ENCODE measurements at places on chromosomes 11 and 22.

GRCh38 chr11:66335531-66336233, 552 bp downstream of the RIN1 start:
- H3K27ac ChIP-seq = peak overlapping the region; percentile 80
- H3K4me3 ChIP-seq = peak overlapping the region; percentile 75
- H3K27me3 ChIP-seq = no peaks in the 10 kb centered on the region
- H3K4me1 ChIP-seq = peaks cover 16% of the 10 kb centered on the region
- no peak for DNase-seq

DNA sequence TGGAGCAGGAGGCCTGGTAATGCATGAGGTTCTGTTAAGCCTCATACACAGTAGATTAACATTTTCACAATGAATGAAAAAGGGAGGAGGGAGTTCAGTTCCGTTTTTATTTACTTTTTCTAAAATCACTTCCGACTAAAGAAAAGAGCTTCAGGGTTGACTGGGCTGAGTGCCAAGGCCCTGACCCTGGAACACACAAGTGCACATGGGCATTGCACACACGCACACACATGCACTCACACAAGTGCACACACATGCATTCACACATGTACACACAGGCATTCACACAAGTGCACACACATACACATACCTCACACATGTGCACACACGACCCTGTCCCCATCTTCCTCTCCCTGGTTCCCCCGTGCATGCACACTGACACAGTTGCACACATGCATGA, 303.3 kb downstream of the BRD1 start:
- no peak overlapping the region for H3K4me3 ChIP-seq
- no peak overlapping the region for H3K27ac ChIP-seq
- no peaks in the 10 kb centered on the region for H3K36me3 ChIP-seq
- no peaks in the 10 kb centered on the region for H3K4me1 ChIP-seq
- H3K27me3 ChIP-seq = no peaks in the 10 kb centered on the region

GRCh38 chr11:60775420-60775961, 9.6 kb upstream of the MS4A10 start:
- H3K4me1 ChIP-seq = no peaks in the 10 kb centered on the region
- H3K4me3 ChIP-seq = no peak overlapping the region

GRCh38 chr11:65111744-65112545, at the start of gene TM7SF2:
TSS of gene TM7SF2 (plus strand) at chr11:65111872. CDS start at chr11:65112016, 144 bp downstream.
- peak; percentile 98 for DNase-seq
- H3K27ac ChIP-seq = peak within 1 kb of the TSS; percentile 54
- H3K27me3 ChIP-seq = no peaks in the 10 kb centered on the region
- no peaks in the 10 kb centered on the region for H3K36me3 ChIP-seq
- peaks cover 31% of the 10 kb centered on the region for H3K4me1 ChIP-seq

DNA sequence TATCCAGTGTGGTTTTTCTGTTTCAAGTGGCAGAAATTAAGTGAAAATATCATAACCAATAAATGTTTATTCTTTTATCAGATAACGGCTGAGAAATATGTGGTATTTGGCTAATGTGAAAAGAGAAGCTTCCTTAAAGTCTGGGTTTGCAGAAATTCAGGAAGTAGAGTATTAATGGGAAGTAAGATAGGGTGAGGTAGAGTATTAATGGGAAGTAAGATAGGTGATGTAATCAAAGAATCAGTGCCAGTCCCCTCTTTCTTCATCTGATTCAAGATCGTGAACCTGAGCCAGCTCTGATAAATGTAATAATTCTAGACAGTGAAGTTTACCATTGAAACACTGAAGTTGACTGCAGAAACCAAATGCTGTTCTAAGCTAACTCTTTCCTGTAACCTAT, 30.9 kb downstream of the TRPC6 start:
- H3K36me3 ChIP-seq = no peaks in the 10 kb centered on the region
- H3K27me3 ChIP-seq = no peaks in the 10 kb centered on the region
- H3K4me3 ChIP-seq = no peak overlapping the region
- no peaks in the 10 kb centered on the region for H3K4me1 ChIP-seq
- no peak for DNase-seq

DNA sequence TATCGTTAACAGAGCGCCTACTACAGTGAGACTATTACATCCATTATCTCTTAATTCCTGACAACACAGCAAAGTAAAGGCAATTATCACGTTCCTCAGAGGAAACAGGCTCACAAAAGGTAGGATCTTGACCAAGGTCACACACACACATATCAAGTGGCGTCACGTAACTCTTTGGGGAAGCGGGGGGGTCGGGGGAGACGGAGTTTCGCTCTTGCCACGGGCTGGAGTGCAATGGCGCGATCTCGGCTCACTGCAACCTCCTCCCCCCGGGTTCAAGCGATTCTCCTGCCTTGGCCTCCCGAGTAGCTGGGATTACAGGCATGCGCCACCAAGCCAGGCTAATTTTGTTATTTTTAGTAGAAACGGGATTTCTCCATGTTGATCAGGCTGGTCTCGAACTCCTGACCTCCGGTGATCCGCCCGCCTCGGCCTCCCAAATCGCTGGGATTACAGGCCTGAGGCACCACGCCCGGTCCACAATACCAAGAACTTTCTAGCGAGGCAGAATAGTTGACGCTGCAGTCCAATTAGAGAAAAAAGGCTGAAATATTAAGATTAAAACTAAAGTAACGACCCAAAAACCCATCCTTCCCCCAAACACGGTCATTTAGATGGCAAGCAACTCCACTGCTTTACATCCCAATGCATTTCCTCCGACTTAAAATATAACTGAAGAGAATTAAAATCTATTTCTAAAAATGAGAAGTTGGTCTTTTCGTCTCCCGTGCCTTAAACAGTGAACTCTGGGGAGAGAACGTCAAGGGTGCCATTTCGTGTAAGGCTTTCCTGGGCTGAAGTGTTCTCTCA, 1.2 kb downstream of the DDX17 start:
- peak; percentile 43 for DNase-seq
- peak overlapping the region; percentile 91 for H3K4me3 ChIP-seq
- peaks cover 9% of the 10 kb centered on the region for H3K4me1 ChIP-seq
- peaks cover 5% of the 10 kb centered on the region for H3K36me3 ChIP-seq

- H3K36me3 ChIP-seq = no peaks in the 10 kb centered on the region
- H3K4me3 ChIP-seq = no peak overlapping the region
- H3K27me3 ChIP-seq = no peaks in the 10 kb centered on the region
These were observed 544.2 kb upstream of the CCDC179 start for GRCh38 chr11:23404225-23405160.

DNA sequence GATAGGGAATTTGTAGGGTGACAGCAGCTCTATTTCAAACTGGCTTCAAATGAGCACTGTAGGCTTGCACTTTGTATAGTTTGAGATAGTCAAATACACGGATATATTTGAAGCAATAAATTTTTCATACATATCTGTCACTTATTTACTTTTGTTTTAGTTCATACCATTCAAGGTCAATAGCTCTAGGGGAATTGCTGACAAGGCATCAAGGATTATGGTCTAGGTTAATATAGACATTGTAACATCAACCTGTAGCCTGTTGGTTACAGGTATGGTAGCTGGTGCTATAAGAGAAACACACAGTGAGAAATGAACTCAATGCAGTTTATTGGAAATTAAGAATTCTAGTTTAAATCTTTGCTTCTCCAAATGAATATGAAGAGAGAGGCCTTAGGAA, 267.6 kb downstream of the SOX6 start:
- DNase-seq = no peak
- H3K4me3 ChIP-seq = no peak overlapping the region
- H3K27me3 ChIP-seq = no peaks in the 10 kb centered on the region
- no peak overlapping the region for H3K27ac ChIP-seq
- H3K36me3 ChIP-seq = no peaks in the 10 kb centered on the region

- DNase-seq = no peak
- H3K4me1 ChIP-seq = no peaks in the 10 kb centered on the region
- H3K36me3 ChIP-seq = no peaks in the 10 kb centered on the region
- H3K4me3 ChIP-seq = no peak overlapping the region
These were observed 26.1 kb downstream of the SNX19 start for GRCh38 chr11:130890039-130890745.

GRCh38 chr11:75831915-75832502, 17.0 kb downstream of the UVRAG start:
- no peaks in the 10 kb centered on the region for H3K27me3 ChIP-seq
- no peak for DNase-seq
- no peak overlapping the region for H3K4me3 ChIP-seq
- no peaks in the 10 kb centered on the region for H3K36me3 ChIP-seq
- no peak overlapping the region for H3K27ac ChIP-seq
- H3K4me1 ChIP-seq = no peaks in the 10 kb centered on the region

DNA sequence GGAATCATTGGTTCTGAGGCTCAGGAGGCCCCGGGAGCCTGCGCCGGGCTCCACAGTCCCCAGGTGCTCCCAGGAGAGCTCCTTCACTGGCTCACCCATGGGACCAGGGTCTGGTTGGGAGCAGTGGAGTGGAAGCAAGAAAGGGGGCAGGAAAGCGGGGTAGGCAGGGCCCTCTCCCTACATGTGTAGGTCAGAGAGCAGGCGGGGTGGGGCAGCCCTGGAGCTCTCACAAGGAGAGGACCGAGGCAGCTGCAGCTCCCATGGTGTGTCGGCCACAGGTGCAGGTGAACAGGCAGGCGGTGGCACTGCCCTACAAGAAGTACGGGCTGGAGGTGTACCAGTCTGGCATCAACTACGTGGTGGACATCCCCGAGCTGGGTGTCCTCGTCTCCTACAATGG, 28.3 kb downstream of the MUC2 start:
- H3K27me3 ChIP-seq = no peaks in the 10 kb centered on the region
- H3K4me3 ChIP-seq = no peak overlapping the region
- H3K27ac ChIP-seq = no peak overlapping the region

GRCh38 chr22:35995348-35995747, 33.3 kb downstream of the RBFOX2 start:
- peak overlapping the region; percentile 19 for H3K27ac ChIP-seq
- H3K4me3 ChIP-seq = no peak overlapping the region
- no peak for DNase-seq

DNA sequence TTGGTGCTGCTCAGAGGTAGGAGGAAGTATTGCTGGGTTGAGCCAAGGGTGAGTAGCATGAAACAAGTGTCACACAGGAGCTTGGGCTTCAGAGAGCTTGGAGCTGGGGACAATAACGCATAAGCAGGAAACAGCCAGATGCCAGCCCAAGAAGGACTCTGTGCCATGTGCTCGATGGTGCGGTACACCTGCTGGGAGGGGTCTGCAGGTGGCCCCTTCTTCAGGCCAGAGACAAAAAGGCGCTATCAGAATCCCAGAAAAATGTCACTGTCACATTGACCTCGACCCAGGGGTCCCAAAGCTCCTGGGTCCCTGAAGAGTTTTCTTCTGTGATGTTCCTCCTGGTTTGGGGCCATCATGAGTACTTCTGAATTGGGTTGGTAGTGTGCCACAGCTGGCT, 244.4 kb downstream of the TBC1D22A start:
- no peak overlapping the region for H3K4me3 ChIP-seq
- no peaks in the 10 kb centered on the region for H3K36me3 ChIP-seq
- H3K4me1 ChIP-seq = peaks cover 3% of the 10 kb centered on the region
- H3K27me3 ChIP-seq = no peaks in the 10 kb centered on the region
- no peak overlapping the region for H3K27ac ChIP-seq
- no peak for DNase-seq

GRCh38 chr11:11983427-11983826, 25.0 kb downstream of the DKK3 start:
- H3K4me3 ChIP-seq = no peak overlapping the region
- no peaks in the 10 kb centered on the region for H3K36me3 ChIP-seq
- no peaks in the 10 kb centered on the region for H3K4me1 ChIP-seq
- DNase-seq = no peak
- no peaks in the 10 kb centered on the region for H3K27me3 ChIP-seq

DNA sequence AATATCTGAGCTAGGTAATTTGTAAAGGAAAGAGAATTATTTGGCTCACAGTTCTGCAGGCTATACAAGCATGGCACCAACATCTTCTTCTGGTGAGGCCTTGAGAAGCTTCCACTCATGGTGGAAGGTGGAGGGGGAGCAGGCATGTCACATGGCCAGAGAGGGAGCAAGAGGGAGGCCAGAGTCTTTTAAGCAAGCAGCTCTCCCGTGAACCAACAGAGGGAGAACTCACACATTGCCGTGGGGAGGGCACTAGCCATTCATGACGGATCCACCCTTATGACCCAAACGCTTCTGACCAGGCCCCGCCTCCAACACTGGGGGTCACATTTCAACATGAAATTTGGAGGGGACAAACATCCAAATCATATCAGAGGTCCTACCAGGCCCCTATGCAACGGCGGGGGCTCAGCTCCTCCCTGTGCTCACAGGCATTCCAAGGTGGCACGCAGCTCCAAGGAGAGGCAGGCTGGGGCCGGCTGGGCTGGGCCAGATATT, 4.6 kb downstream of the C11orf96 start:
- H3K27ac ChIP-seq = no peak overlapping the region
- no peaks in the 10 kb centered on the region for H3K4me1 ChIP-seq
- peaks cover 28% of the 10 kb centered on the region for H3K27me3 ChIP-seq
- H3K4me3 ChIP-seq = no peak overlapping the region

- peak; percentile 92 for DNase-seq
- no peaks in the 10 kb centered on the region for H3K36me3 ChIP-seq
- no peaks in the 10 kb centered on the region for H3K4me1 ChIP-seq
- H3K27ac ChIP-seq = no peak within 1 kb of the TSS
- H3K4me3 ChIP-seq = peak within 1 kb of the TSS; percentile 12
These were observed at the start of gene BCO2 for GRCh38 chr11:112174789-112175598. TSS of gene BCO2 (plus strand) at chr11:112175512. CDS start at chr11:112175602, 90 bp downstream.

DNA sequence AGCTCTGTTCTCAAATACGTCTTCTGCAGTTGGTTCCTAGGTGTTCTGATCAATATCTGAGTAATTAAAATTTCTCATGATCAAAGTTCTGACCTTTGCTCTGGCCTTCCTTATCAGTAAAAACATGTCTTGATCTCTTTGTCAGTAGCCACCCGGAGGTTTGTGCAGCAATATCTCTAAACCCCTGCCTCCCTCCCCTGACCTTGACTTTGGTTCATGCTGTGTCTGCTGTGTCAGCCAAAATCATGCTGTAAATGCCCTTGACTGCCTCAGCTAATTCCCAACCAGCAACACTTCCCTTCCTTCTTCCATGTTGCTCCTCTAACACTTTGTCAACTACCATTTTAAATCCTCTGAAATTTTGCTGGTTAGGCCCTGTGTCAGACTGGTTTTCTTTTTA, 424.7 kb downstream of the FAM181B start:
- H3K27ac ChIP-seq = no peak overlapping the region
- H3K4me3 ChIP-seq = no peak overlapping the region
- H3K4me1 ChIP-seq = no peaks in the 10 kb centered on the region
- no peak for DNase-seq
- no peaks in the 10 kb centered on the region for H3K36me3 ChIP-seq

GRCh38 chr11:66328302-66329144, 7.7 kb downstream of the RIN1 start:
- no peak overlapping the region for H3K4me3 ChIP-seq
- peak overlapping the region; percentile 15 for H3K27ac ChIP-seq
- no peaks in the 10 kb centered on the region for H3K36me3 ChIP-seq

GRCh38 chr11:118252688-118253087, 523 bp upstream of the MPZL3 start:
- no peak for DNase-seq
- H3K27me3 ChIP-seq = no peaks in the 10 kb centered on the region
- no peaks in the 10 kb centered on the region for H3K4me1 ChIP-seq
- peak overlapping the region; percentile 79 for H3K27ac ChIP-seq

GRCh38 chr11:95229993-95230809, 801 bp downstream of the SESN3 start:
- H3K27me3 ChIP-seq = no peaks in the 10 kb centered on the region
- peak overlapping the region; percentile 71 for H3K27ac ChIP-seq
- peak; percentile 45 for DNase-seq
- no peaks in the 10 kb centered on the region for H3K4me1 ChIP-seq
- no peaks in the 10 kb centered on the region for H3K36me3 ChIP-seq

Measured in colonic mucosa (tissue), 4 donors.